GM12878 (cell line): ENCODE measurements at places on chromosomes 1 and 21.

DNA sequence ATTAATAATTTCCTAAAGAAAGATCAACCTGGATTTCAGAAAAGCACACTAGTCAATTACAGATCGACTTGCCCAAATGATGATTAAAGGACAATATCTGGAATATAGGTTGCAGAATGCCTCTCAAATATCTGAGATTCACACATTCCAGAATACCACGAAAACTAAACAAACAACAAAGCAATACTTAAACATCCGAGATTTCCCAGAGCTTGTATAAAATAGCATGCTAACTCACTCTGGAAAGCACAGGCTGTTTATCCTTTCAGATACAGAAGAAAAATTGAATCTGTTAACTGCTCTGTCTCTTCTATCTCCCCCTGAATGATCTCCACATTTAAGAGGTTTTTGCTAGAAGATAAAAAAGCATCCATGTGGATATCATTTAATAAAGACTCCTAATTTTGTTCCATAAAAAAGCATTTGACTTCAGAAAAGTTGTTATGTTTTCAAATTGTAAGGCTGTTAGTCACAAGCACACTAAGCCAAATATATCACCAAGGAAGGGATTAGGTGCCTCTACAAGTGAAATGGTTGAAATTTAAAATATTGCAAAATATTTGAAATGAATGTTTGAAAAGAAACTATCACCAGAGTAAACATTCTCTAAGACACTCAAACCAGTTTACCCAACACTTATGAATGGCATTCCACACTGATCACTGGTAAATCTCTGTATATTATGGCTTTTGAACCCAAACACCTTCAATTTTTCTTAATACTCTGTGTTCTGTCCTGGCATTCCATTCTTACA is 865.1 kb upstream of the ADAMTS5 start:
- DNase-seq, result no peak

- DNase-seq, result no peak
Measured at GRCh38 chr1:33081554-33082305, 777 bp downstream of the AZIN2 start.

DNA sequence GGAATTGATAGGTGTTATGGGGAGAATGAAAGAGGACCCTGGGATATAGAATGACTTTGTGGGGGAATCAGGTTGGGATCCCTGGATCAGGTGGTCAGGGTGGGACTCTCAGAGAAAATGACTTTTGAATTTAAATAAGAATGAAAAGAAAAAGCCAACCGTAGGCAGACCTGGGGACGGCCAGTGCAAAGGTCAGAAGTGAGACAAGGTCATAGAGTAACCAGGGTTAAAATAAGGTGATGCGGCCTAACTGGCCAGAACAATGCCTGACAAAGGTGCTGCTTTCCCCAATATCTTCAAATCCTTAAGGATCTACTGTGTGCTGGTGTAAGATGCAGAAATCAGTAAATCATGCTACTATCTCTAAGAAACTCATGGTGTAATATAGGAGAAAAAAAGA is 238.4 kb upstream of the JUN start:
- no peak for DNase-seq

DNA sequence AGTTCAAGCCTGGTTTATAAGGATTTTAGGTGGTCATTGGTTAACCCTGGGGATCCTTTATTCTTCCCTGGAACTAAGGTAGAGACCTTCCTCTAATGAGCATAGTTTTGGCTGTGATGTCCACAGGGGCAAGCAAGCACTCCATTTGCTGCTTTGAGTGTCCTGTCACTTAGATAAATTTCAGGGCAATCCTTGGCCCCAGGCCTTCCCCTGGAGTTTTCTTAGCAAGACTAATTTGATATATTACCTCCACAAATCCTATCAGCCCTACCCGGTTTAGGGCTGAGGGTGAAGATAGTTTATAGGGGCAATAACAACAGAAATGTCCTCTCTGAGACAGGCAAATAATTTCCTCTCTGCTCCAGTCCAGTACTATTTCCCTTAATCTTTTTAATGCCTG is 166.6 kb downstream of the CYYR1 start:
- no peak for DNase-seq

DNA sequence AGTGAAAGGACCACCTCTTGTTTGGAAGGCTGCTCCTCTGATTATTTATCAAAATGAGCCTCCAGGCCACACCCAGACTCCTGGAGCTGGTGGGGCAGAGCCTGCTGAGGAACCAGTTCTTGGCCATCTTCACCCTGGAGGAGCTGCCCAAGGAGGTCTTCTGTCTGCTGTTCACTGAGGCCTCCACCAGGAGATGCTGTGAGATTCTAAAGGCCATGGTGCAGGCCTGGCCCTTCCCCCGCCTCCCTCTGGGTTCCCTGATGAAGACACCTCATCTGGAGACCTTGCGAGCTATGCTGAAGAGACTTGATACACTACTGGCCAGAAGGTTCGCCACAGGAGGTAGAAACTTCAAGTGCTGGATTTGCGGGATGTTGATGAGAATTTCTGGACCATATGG is 61.7 kb upstream of the GJA8 start:
- DNase-seq, result no peak

DNA sequence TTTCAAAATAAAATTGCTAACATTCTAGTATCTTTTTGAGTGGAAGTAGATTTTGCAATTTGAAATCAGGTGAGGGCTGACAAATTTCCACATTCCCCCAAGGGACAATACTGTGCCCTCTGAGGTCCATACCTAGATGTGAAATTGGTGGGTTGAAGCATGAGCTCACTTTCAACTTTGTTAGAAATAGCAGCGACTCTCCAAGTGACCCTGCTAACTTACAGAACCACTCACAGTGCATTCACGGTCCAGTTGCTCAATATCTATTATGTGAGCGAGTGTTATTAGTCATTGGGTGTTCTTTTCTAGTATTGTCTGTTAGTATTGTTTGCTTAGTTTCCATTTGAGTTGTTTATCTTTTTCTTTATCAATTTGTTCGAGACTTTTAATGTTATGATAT is 53.6 kb upstream of the ASB17 start:
- peak; percentile 75 for DNase-seq
